ENCODE measurements at places on chromosomes 16 and 17.

GRCh38 chr17:6517062-6517461 is 39.3 kb downstream of the PITPNM3 start:
- no peak for DNase-seq

- DNase-seq: no peak
Measured at GRCh38 chr17:74904687-74905409, 11.4 kb upstream of the FADS6 start.

DNA sequence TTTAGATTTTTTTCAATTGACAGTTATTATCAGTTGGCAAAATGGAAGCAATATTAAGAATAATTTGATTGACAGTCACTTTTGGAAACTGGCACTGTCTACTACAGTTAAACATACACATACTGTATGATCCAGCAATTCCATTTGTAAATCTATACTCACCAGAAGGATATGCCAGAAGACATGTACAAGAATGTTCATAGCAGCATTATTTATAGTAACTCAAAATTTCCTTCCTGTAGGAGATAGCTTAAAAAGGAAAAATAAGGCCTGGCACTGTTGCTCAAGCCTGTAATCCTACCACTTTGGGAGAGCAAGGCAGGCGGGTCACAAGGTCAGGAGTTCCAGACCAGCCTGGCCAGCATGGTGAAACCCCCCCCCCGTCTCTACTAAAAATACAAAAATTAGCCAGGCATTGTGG is 89.3 kb downstream of the VMP1 start:
- no peak for DNase-seq

GRCh38 chr17:62351176-62351575 is 29.2 kb upstream of the EFCAB3 start:
- no peak for DNase-seq

DNA sequence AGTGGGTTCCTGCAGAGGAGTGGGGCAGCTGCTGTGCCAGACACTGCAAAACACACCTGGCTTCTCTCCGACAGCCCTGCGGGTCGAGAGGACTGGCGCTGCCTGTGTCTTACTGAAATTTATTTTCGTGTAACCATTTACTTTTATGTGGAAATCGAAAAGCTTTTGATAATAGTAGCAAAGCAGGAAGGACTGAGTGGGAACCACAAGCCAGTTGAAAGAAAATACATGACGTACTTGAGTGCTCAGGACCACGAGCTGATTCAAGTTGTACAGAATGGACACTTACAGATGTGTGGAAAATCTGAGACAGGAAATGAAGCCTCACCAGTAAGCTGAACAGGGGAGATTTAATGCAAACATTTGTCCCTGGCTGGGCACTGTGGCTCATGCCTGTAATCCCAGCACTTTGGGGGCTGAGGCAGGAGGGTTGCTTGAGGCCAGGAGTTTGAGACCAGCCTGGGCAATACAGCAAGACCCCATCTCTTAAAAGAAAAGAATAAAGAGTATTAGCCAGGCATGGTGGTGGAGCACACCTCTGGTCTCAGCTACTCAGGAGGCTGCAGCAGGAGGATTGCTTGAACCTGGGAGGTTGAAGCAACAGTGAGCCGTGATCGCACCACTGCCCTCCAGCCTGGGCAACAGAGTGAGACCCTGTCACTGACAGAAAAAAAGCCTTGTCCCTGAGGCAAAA is 11.3 kb upstream of the RPL13 start:
- DNase-seq: no peak

DNA sequence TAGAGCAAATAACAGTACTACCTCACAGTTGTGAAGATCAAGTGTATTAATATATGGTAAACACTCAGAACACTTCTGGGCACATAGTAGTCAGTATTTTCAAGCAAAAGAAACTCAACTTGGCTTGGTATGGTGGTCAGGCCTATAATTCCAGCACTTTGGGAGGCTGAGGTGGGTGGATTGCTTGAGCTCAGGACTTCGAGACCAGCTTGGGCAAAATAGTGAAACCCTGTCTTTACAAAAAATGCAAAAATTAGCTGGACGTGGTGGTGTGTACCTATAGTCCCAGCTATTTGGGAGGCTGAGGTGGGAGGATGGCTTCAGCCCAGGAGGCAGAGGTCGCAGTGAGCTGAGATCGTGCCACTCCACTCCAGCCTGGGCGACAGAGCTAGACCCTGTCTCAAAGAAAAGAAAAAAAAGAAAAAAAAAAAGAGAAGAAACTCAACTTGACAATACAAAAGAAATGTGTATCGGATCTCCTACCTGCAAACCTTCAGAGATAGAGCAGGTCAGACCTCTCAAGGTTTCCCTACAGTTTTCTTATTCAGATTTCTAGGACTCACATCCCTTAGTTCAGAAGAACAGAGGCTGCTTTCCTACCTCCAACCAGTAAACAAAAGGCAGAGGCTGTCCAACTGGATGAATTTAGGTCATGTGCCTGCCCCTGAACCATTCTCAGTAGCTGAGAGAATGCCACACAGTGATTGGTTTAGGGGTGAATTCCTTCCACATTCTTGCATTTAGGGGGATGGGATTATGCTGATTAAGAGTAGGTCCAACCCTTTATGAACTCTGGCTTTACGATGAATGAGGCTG is 1.7 kb upstream of the KPNA2 start:
- no peak for DNase-seq

DNA sequence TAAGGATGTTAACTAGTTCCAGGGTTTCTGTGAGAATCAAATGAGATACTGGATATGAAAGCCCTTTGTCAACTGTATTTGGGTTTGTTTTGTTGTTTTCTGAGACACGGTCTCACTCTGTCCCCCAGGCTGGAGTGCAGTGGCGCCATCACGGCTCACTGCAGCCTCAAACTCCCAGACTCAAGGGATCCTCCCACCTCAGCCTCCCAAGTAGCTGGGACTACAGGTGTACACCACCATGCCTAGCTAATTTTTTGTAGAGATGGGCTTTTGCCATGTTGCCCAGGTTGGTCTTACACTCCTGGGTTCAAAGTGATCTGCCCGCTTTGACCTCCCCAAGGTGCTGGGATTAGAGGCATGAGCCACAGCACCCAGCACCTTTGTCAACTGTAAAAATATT is 8.9 kb downstream of the SUPT4H1 start:
- no peak for DNase-seq

- no peak for DNase-seq
Measured at GRCh38 chr17:7782240-7782639, 51.8 kb upstream of the KDM6B start.

Data from activated T-cell treated with anti-CD3 and anti-CD28 coated beads for 4 hours (primary cell).